ENCODE measurements at places on chromosomes 11 and 22.

- DNase-seq: no peak
These were observed 16.4 kb downstream of the KCNJ5 start for GRCh38 chr11:128907585-128907984.

DNA sequence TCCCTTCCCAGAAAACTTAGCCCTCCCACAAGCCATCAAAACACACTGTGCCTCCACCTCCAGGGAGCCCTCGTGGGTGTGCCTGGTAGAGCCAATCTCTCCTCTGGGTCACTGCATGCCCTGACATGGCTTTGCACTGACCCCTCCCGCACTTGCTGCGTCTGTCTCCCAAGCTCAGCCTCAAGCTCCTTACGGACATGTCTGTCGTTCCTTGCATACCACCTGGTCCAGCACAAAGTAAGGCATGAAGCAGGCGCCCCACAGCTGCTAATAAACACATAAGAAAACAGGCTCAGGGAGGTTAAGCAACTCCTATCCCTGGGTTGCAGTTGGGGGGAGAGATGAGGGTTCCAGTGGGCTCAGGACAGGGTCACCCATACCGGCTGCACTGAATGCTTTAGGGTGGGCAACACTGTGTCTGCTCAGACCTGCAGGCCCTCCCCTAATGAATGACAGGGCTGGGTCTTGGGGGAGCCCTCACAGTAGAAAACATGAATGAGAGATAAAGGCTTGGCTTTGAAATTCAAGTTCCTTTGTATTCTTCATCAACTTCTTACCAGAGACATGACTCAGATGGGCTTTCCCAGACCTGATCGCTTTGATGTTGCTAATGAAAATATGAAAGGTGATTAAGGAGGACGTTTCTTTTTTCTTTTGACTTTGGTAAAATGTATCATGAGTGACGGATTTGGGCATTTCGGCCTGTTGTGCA, 38.0 kb downstream of the PHF21B start:
- DNase-seq: no peak

GRCh38 chr22:48594757-48595510, 1232.7 kb downstream of the BRD1 start:
- DNase-seq: no peak

DNA sequence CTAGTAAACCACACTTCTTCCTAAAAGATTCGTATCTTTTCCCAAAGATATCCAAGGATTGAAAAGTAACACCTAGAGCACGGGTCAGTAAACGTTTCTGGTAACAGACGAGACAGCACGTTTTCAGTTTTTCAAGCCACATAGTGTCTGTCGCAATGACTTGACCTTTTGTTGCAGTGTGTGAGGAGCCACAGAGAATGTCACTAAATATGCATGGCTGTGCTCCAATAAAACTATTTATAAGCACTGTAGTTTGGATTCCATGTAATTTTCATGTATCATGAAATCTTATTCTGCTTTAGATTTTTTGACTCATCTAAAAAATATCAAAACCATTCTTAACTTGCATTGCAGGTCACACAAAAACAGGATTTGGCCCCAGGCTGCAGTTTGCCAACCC, 18.3 kb upstream of the MICAL3 start:
- no peak for DNase-seq

- DNase-seq: peak; percentile 54
These were observed 15.3 kb downstream of the BLID start for GRCh38 chr11:122100756-122101080.

- no peak for DNase-seq
These were observed 48.6 kb upstream of the LMO2 start for GRCh38 chr11:33940538-33940815.

GRCh38 chr11:115623021-115623451, 118.8 kb upstream of the CADM1 start:
- no peak for DNase-seq

- no peak for DNase-seq
These were observed 121.2 kb upstream of the TIMP3 start for GRCh38 chr22:32680277-32680676.

- DNase-seq: no peak
These were observed 16.9 kb upstream of the RELT start for GRCh38 chr11:73359341-73359740.

GRCh38 chr11:24289301-24289700, 207.6 kb upstream of the LUZP2 start:
- DNase-seq: no peak

- DNase-seq: no peak
These were observed 18.4 kb downstream of the ABTB2 start for GRCh38 chr11:34339149-34340064.

GRCh38 chr22:24564376-24565058, 8.7 kb downstream of the SNRPD3 start:
- DNase-seq: no peak

- no peak for DNase-seq
These were observed 50.4 kb upstream of the PRSS23 start for GRCh38 chr11:86749821-86750401.

- no peak for DNase-seq
These were observed 140.9 kb downstream of the TEAD1 start for GRCh38 chr11:12815129-12815480.

DNA sequence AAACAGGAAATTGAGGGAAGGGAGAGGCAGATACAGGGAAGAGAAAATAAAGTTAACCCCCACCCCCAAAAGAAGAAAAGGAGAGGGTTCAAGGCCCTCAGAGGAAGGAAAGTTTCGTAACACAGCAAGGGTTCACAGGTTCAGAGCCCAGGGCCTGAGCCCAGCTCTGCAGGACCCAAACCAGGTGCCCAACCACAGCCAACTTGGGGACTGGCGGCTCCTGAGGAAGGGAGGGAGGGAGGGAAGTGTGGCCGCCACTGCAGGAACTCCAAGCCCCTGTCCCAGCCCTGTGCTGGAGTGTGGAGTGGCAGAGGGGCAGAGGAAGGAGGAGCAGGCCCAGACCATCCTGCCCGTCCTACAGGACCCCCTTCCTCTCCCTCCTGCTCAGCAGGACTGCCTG, 59.2 kb downstream of the ELFN2 start:
- no peak for DNase-seq

DNA sequence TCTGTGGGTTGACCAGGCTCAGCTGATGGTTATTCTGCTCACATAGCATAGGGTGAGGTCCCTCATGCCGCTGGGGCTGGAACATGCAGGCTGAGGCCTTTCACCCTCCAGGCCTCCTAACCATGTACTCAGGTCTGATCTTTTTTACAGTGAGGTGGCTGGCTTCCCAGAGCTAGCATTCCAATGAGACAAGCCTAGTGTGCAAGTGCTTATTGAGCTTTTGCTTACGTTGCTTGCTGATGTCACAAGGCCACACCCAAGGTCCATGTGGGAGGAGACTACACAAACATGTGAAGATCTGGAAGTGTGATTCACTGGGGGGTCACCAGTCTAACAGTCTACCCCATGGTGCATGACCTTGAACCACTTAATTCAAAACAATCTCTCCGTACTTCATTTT, 33.9 kb downstream of the ISX start:
- no peak for DNase-seq

DNA sequence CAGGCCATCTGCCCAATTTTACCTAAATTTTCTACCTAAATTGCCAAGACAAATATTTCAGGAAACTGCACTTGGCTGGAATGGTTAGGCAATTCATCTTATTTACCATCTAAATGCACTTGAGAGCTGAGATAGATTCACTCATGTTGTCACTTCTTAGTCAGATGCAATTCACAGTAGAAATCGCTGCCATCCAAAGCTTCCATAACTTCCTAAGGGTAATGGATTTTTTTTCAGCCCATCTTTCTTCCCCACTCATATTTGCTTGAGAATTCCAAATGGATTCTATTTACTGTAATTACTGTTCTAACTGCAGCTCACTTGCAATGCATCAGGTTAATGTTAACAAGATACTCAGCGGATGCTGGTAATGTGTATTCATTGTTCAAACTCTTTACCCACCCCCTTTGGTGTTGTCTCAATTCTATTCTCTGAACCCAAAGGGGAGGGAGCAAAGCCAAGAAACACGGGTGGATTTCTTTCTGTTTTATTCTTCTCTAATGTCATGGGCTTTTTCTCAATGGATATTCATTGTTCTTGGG, 96.0 kb downstream of the TENM4 start:
- no peak for DNase-seq

DNA sequence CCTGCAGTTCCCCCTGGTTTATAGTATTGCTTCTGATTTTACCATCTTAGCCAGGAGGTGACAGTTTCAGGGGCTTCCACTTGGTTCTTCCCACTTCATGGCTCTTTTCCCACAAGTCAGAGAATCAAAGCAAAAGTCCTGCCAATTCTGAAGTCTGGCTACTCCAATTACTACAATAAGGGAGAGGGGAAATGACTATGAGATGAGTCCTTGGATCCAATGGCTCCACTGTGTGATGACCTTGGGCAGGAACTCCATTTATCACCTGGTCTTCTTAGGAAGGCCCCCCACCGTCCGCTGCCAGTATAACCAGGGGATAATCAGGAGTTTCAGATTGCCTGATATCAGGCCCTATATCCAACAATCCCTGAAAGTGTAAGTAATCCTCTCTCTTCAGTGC, 31.6 kb upstream of the CCND1 start:
- no peak for DNase-seq

GRCh38 chr22:41683616-41684015, 5.1 kb downstream of the SNU13 start:
- no peak for DNase-seq

GRCh38 chr11:3627291-3627690, 14.5 kb downstream of the ART5 start:
- DNase-seq: no peak

DNA sequence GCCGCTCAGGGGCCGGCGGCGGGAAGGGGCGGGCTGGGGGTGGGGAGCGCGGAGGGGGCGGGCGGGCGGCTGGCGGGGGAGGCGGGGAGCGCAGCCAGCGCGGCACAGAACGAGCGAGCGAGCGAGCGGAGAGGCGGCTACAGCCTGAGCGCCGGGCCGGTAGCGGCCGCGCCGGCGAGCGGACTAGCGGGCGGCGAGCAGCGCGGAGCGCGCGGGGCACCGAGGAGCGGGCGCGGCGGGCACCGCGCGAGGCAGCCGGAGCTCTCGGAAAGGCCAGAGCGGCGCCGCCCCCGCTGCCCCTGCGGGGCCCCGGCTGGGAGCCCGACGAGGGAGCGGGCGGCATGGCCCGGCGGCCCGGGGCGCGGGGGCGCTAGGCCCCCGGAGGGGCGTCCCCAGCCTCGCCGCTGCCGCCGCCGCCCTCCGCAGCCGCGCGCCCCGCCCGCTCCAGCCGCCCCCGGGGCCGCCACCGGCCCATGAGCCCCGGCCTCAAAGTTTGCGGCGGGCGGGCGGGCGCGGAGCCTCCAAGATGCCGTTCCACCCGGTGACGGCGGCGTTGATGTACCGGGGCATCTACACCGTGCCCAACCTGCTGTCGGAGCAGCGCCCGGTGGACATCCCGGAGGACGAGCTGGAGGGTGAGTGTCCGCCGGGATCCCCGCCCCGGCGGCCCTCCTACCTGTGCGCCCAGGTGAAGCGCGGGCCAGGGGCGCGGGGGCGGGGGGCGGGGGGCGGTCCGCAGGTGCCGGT, at the start of gene CABP7:
CABP7 (plus strand) TSS at position 105 of the 747 bp plus-strand sequence; CDS start at position 527, 422 bp downstream.
- no peak for DNase-seq

DNA sequence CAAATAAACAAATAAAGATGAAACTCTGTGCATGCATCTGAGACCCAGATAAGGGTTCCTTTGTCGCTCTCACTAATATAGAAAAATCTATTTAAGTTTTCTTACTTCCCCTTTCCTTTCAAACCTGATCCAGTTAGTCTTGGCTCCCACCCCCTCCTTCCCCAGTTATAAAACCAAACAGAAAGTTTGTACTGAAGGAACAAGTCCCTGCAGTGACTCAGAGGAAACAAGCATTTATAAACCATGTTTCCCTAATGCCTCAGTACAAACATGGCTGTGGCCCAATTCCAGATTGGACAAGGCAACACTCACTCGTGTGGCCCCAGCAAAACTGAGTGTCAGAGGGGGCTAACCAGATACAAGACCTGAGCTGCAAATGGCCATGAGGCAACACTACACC, 65.5 kb upstream of the ARHGAP20 start:
- DNase-seq: no peak

- DNase-seq: no peak
These were observed 6.0 kb downstream of the SCARF2 start for GRCh38 chr22:20431511-20432192.

DNA sequence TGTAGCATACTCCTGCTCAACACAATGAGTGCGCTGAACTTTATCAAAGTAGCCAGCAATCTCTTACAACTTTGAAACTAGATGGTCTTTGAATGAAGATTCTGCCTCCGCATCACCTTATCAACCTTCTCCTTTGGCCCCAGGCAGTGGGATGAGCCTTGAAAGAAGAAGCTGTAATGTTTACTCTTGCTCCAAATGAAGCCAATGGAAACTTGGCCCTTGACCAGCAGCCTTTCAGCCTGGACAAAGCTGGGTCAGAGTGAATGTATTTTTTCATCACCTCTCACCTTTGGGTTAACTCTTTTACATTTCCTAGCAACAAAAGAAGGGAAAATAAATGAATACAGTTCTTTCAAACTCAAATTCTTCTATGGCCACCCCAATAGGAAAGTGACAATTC, 359.1 kb downstream of the KCNA4 start:
- DNase-seq: no peak

GRCh38 chr11:134537941-134538340, 125.9 kb upstream of the B3GAT1 start:
- no peak for DNase-seq

GRCh38 chr11:45274206-45274605, 11.9 kb downstream of the SYT13 start:
- no peak for DNase-seq

- no peak for DNase-seq
These were observed 6.2 kb downstream of the LRRC74B start for GRCh38 chr22:21051831-21052400.

DNA sequence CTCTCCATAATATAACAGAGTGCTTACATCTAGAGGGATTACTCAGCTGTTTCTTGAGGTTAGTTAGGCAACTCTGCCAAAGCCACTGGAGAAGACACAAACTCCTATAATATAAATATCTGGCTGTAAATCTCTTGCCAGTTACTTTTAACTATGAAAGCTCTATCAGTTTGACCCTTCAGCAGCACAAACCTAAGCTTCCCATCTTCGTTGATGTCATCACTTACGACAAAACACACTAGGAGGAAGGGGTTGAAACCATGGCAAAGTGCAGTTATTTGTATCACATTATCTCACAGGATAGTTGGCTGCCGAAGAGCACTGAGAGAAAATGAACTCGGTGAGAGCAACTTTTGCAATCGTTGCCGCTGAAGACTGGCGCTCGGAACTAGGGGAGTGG, 922.1 kb downstream of the OPCML start:
- DNase-seq: no peak

DNA sequence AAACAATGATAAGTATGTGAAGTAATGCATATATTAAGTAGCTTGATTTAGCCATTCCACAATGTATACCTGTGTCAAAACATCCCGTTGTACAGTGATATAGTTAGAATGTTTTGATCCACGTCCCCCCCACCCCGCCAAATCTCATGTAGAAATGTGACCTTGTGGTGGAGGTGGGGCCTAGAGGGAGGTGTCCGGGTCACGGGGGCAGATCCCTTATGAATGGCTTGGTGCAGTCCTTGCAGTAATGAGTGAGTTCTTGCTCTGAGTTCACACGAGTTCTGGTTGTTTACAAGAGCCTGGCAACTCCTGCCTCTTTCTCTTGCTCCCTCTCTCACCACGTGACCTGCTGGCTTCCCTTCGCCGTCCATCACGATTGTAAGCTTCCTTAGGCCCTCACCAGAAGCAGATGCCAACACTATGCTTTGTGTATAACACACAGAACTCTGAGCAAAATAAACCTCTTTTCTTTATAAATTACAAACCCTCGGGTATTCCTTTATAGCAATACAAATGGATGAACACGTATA, 41.6 kb downstream of the FANCF start:
- DNase-seq: no peak

Data from NCI-H1930 (cell line).